Effector CD4-positive, alpha-beta T cell (primary cell): ENCODE measurements at places on chromosomes 1 and 21.

DNA sequence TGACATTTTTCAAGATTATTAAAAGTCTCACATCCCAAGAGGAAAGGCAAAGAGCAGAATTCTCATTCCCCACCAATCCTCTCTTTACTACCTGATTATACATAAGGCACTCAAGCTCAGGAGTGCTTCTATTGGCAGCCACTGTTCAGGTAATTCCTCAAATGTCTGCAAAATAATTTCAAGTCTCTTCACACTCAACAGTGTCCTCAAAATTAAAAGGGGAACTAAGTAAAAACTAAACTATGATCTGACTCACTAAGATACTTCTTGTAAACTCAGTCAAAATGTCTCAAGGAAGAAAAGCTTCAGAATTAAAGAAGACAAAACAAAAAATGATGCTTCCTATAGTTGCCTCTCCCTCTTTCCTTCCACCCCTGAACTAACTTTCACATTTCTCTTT is 135.6 kb downstream of the GPATCH2 start:
- DNase-seq: no peak

- DNase-seq: no peak
Observed at GRCh38 chr1:240356568-240356967, 255.4 kb downstream of the GREM2 start.

GRCh38 chr1:41618066-41618825 is 133.8 kb upstream of the EDN2 start:
- DNase-seq: no peak

DNA sequence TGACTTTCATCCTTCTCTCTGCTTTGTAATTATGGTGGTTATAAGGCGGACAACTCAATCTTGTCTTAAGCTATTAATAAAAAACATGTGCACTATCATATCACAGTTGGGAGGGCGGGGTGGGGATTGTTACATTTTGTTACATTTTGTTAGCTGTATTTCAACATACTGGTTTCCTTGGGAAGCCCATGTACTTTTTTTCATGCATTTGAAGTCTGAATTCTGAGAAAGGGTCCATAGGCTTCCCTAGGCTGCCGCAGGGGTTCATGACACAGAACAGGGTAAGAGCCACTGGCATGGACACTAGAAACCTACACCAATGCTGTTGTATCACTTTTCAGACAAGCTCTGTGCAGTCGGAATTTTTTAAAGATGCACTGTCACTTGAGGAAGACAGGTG is 178.8 kb downstream of the ETS2 start:
- DNase-seq: no peak

DNA sequence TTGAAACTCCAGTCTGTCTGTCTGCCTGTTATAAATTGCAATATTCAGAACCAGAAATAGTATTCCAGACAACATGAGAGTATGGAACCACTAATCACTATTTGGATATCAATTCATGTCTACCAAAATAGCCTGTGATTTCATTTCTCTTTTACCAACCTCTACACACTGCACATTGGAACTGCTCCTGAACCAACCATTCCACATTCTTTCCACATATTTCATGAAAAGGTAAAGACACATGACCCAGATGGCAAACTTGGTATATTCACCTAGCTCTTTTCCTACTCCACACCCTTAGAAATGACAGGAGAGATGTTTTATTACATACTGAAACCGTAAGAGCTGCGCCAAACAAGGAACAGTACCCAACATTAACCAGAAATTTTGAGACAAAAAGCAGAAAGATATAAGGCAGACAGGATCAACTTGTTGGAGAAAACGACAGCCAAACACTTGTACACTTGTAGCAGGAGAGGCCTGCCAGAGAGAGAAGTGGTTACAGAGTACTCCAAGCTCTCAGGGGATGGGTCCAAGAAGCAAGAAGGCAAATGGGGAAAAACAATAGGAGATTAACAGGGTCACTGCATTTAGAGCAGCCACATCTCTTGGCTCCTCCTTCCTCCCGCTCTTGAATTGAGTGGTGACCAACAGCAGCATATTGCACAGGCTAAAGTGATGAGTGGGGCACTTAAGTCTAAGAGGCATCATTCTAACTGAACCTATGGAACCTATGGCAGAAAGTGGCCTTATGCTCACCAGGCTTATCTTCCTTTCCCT is 148.7 kb downstream of the SETD4 start:
- no peak for DNase-seq

GRCh38 chr1:210272666-210273065 is 40.1 kb downstream of the SERTAD4 start:
- no peak for DNase-seq

GRCh38 chr1:43468414-43468813 is 14.7 kb upstream of the HYI start:
- DNase-seq: no peak

- DNase-seq: no peak
Observed at GRCh38 chr1:85612704-85613361, 32.3 kb downstream of the CCN1 start.

- DNase-seq: no peak
Observed at GRCh38 chr1:183237046-183237445, 51.0 kb downstream of the LAMC2 start.

- DNase-seq: no peak
Observed at GRCh38 chr1:117425050-117425734, 57.9 kb downstream of the MAN1A2 start.

DNA sequence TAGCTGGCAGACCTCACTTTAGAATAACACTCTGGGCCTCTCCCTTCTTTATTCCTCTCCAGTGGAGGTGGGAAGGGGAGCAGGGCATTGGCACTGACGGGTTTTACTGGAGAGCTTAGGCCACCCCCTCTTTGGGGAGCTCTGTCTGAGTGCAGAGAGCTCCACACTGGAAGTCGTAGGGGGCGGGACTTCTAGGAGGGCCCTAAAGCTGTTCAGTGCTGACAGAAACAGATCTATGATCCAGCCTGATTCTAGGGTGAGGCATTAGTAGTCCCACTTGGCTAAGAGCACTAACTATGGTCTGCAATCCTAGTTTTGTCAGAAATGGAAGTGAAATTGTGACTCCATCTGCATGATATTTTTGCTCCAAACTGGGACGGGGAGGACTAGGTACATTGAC is 138.7 kb downstream of the MIS18A start:
- DNase-seq: no peak

- no peak for DNase-seq
Observed at GRCh38 chr1:184479435-184480167, 92.8 kb downstream of the C1orf21 start.

DNA sequence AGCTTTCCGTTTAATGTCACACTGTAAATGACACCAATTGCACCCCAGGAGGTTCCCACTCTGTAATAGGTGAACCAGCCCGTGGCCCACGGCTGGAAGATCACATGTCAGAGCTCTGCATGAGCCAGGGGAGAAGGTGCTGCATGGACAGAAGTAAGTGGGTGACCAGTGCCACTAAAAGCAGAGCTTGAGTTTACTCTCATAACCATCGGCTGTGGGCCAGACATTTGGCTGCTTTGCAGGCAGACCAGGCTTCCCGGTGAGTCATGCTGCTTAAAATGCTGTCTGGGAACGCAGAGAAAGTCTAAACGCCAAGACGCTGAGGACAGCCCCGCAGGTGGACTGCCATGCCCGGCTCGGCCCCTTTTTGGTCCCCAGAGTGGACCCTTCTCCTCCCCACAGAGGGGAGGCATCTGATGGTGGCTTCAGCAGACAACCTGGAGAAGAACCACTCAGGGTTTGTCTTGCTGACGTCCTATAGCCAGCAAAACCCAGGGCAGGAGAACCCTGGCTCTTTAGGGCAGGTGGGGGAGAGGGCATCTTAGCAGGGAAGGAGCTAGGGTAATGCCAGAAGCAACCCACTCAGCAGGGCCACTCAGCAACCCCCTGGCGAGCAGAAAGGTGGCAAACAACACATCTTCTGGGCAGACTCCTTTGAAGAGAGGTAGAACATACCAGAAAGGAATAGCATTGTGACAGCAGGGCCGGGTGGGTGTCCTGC is 7.3 kb downstream of the KIAA2013 start:
- no peak for DNase-seq

- DNase-seq: no peak
Observed at GRCh38 chr1:207134581-207134980, 30.5 kb downstream of the C4BPA start.

GRCh38 chr1:16614361-16615252 is 1.2 kb upstream of the NBPF1 start:
- DNase-seq: peak; percentile 1

GRCh38 chr21:45932922-45933502 is 48.6 kb upstream of the COL6A1 start:
- DNase-seq: no peak

GRCh38 chr1:212225871-212226302 is 59.3 kb upstream of the PPP2R5A start:
- no peak for DNase-seq

GRCh38 chr1:207999274-207999915 is 88.5 kb upstream of the CD34 start:
- no peak for DNase-seq

GRCh38 chr21:29748391-29749167 is 191.2 kb downstream of the GRIK1 start:
- DNase-seq: no peak

- DNase-seq: no peak
Observed at GRCh38 chr1:170133766-170134495, 11.8 kb upstream of the NTMT2 start.
